Pulmonary artery endothelial cell (primary cell): ENCODE measurements at places on chromosomes 1 and 21. TPM values are rescaled to one million over a fixed set of nuclear protein-coding genes. Genes with fewer than 3 reads are reported as not detected.

The UBXN10 gene
- total RNA-seq, result not detected in 2 replicates

The CELA2B gene
- not detected in 2 replicates for total RNA-seq

The MYOG gene
- not detected in 2 replicates for total RNA-seq

The SUSD4 gene
- not detected in 2 replicates for total RNA-seq

The OPRD1 gene
- not detected in 2 replicates for total RNA-seq

The ALX3 gene
- not detected in 2 replicates for total RNA-seq

The MEX3A gene
- total RNA-seq, result 5.0 and 6.5 TPM in 2 replicates

The FHAD1 gene
- 0.20 and 0.25 TPM in 2 replicates for total RNA-seq

The SPRR2E gene
- total RNA-seq, result not detected in 2 replicates

The MIXL1 gene
- total RNA-seq, result 0.11 TPM in 1 of 2 replicates, not detected in the other

The TNFRSF1B gene
- 21.1 and 26.1 TPM in 2 replicates for total RNA-seq

The IGSF21 gene
- not detected in 2 replicates for total RNA-seq

The NBPF6 gene
- total RNA-seq, result not detected in 2 replicates

The BTBD19 gene
- 6.6 and 6.8 TPM in 2 replicates for total RNA-seq

The ZSCAN20 gene
- total RNA-seq, result 5.9 and 10.5 TPM in 2 replicates

The ADAR gene
- total RNA-seq, result 81.5 and 107 TPM in 2 replicates

The TFF2 gene
- not detected in 2 replicates for total RNA-seq

The ST6GALNAC5 gene
- not detected in 2 replicates for total RNA-seq

The OR2T29 gene
- total RNA-seq, result not detected in 2 replicates

The TMEM39B gene
- total RNA-seq, result 12.1 and 14.4 TPM in 2 replicates

The SNAP47 gene
- total RNA-seq, result 46.5 and 49.6 TPM in 2 replicates

The AMPD1 gene
- not detected in 2 replicates for total RNA-seq

The MMP23B gene
- total RNA-seq, result 0.33 TPM in 1 of 2 replicates, not detected in the other

The CNR2 gene
- not detected in 2 replicates for total RNA-seq
